ENCODE measurements at places on chromosomes 4 and X.

- no peak for DNase-seq
These were observed 135.1 kb upstream of the PACRGL start for GRCh38 chr4:20565075-20565721.

- peak; percentile 90 for DNase-seq
These were observed 3.9 kb downstream of the MAML3 start for GRCh38 chr4:140149846-140150635.

GRCh38 chrX:133709501-133709900 lies 275.9 kb downstream of the GPC3 start:
- DNase-seq: no peak

DNA sequence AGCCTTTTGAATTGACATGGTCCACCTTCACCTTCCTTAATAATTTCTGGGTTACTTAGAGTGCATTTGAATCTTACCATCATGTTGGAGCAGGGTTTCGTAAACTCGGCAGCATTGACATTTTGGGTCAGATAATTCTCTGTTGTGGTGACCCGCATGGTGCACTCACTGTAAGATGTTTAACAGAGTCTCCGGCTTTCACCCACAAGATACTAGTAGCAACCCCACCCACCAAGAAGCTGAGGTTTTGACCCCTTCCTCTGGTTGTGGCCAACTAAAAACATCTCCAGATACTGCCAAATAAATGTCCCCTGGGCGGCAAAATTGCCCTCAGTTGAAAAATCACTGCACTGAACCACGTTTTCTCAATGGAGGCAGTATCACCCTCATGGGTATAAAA lies 62.7 kb downstream of the CHST7 start:
- no peak for DNase-seq

GRCh38 chr4:1721666-1722550 lies 587 bp downstream of the TACC3 start:
- no peak for DNase-seq

DNA sequence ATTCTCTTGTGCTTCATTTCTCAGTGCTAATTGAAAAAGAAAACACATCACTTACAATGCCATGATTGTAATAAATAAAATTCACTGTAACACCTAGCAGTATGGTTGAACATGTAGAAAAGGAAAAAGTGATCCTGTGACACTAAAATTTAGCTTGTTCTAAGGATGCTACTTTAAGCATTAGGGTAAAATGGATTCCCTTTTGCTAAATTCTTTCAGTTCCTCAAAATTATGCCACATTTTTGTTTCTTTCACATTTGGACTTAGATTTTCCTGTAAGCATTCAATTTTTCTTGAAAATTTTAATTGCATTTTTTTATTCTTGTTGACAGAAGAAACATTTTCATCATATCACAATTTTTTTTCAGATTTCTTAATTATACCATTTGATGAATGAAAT lies 19.4 kb downstream of the TET2 start:
- no peak for DNase-seq

- no peak for DNase-seq
These were observed at the start of gene DCHS2 for GRCh38 chr4:154491341-154492271. DCHS2 (minus strand) TSS chr4:154491799; CDS start chr4:154491355, 444 bp downstream.
